ENCODE measurements at places on chromosomes 12 and 14. TPM values are rescaled to one million over a fixed set of nuclear protein-coding genes. Genes with fewer than 3 reads are reported as not detected.

Gene HHIPL1
- 1.9 TPM for polyA plus RNA-seq

Gene KRT73
- not detected for polyA plus RNA-seq

Gene VSIG10
- polyA plus RNA-seq = 48.1 TPM

Gene IL31
- not detected for polyA plus RNA-seq

Gene ANG
- 3.7 TPM for polyA plus RNA-seq

Gene GPR65
- polyA plus RNA-seq = not detected

Gene DIABLO
- 82.7 TPM for polyA plus RNA-seq

Gene GUCY2C
- 2.1 TPM for polyA plus RNA-seq

Gene TRIP11
- 52.2 TPM for polyA plus RNA-seq

Gene LTBP2
- 0.27 TPM for polyA plus RNA-seq

Gene GARIN6
- not detected for polyA plus RNA-seq

Gene NEUROD4
- polyA plus RNA-seq = 0.05 TPM

All from GM23338 (cell line).